Omental fat pad (tissue), 4 donors: ENCODE measurements at places on chromosomes 5 and 9. TPM values are rescaled to one million over a fixed set of nuclear protein-coding genes. Genes with fewer than 3 reads are reported as not detected.

TCF7 gene
- 3.7 TPM for total RNA-seq

SYK gene
- 26.0 TPM for total RNA-seq

SHB gene
- total RNA-seq: 27.8 TPM

DOCK8 gene
- total RNA-seq: 28.4 TPM

LURAP1L gene
- 7.6 TPM for total RNA-seq

GARIN3 gene
- not detected for total RNA-seq

C5orf58 gene
- total RNA-seq: not detected

AFF4 gene
- 59.6 TPM for total RNA-seq

RNF183 gene
- not detected for total RNA-seq

SH2D3C gene
- total RNA-seq: 7.1 TPM

C9orf78 gene
- total RNA-seq: 44.1 TPM

S100Z gene
- not detected for total RNA-seq

- DNase-seq: no peak
Observed at GRCh38 chr9:73753171-73753570, 601.5 kb downstream of the ANXA1 start.

DNA sequence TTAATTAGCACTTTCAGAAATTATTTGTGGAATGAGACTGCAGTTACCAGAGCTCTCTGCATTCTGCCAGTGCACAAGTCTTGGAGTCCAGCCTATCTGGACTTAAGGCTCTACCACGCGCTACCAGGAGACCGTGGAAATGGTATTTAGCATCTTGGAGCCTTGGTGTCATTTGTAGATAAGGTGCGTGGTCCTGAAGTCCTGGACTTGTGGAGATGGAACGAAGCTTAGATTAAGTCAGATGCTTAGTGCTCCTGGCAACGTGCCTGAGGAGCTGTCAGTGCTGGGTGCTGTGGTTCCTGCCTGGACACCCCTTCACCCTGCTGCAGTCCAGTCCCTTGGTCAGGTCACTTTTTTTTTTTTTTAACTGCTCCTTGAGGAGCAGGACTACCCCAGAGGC, 59.7 kb downstream of the RCL1 start:
- DNase-seq: no peak

GRCh38 chr9:114930056-114930812, at the start of gene TNFSF8:
Gene TNFSF8, minus strand, starts transcription at chr9:114930591. Its CDS starts 288 bp downstream, at chr9:114930303.
- DNase-seq: no peak

DNA sequence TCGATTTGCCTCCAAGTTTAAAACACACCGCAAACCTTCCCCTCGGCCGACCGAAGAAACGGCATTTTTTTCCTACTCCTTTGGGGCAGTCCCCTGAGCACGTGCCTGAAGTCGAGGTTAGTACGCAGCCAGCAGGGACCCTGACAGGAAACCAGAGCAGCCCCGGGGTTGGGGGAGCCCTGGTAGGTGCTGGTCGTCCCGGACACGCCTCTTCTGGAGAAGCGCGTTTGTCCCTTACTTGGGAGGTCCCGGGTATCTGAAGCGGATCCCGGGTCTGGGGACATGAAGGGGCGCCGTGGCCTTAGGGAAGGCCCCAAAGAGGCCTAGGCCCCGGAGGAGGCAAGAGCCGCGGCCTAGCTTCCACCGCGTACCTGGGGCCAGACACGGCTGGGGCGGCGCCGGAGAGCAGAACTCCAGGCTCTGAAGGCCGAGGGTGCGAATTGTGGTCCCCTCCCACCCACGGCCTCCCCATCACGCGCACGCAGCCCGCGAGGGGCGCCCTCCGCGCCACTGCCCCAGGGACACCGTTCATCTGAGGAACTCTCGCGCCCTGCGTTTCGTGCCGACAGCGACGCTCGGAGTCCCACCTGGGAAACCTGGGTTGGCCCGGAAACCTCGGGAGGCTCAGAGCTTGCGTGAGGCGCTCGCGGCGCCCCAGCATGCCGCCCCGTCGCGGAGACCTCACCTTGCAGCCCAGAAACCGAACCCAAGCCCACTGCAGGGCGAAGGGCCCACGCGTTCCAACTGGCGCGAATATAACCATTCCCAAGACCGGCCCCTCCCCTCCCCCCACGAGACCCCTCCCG, 10.4 kb downstream of the OTP start:
- no peak for DNase-seq

DNA sequence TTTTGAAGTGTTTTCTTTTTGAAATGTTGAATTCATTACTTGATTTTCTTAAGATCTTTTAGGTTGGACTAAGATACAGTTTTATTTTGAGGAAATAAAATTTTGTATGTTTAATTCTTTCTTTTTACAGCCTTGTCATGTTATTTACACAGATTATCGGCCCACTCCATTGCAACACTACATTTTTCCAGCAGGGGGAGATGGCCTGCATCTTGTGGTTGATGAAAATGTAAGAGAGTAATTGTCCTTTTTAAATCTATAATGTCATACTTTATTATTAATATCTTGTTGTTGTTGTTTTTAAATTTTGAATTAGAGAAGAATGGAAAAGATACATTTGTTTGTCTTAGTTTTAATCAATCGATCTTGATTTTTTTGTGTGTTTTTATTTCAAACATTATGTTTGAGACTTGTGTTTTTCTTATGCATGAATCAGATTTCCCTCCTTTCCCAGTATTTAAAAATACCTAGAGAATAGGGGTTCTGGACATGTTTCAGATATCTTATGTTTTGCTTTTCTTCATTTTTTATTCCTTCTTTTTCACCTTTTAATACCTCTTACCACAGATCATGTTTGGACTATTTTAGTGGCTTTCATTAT, 36.7 kb downstream of the MTREX start:
- DNase-seq: peak; percentile 76

GRCh38 chr9:133960568-133961129, 31.5 kb downstream of the VAV2 start:
- DNase-seq: no peak

- DNase-seq: no peak
Observed at GRCh38 chr5:88659529-88660263, 223.3 kb downstream of the MEF2C start.

- no peak for DNase-seq
Observed at GRCh38 chr5:54295651-54296276, 14.6 kb downstream of the ARL15 start.

DNA sequence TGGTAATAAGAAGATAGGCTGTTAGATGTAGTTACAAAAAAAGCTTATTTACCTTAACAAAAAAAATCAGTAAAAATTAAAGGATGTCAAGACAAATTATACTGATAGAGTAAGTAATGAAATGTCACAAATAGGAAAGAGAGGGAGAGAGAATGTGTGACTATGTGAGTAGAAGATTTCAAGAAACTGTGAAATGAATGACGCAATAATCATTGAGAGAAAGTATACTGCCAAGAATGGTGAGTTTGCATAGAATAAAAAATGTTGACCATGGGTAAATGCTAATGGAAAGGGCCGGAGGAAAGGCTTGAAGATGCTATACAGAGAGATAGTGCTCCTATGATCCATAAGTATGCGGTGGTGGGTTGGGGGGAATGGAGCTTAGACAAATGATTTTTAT, 100.7 kb downstream of the PTPRD start:
- no peak for DNase-seq

GRCh38 chr5:58019614-58020013, 440.3 kb downstream of the PLK2 start:
- no peak for DNase-seq

- DNase-seq: no peak
Observed at GRCh38 chr9:108271646-108272348, 584.0 kb downstream of the ACTL7B start.

DNA sequence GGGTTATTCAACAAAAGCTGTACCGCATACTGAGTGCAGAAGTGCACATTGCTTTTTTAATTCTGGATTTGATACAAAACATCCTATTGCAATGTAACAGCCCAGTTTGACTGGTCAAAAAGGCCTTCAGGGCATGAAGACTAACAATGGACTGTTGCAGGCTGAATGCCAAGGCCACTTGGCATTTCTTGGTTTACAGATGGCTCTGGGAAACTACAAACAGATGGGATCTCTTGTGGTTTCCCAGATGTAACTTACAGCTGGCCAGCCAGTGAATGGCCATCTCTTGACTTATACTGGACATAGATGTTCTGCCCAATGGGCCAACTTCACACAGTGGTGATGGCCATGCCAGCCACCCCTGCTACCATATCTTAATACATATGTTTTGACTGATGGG, 36.8 kb downstream of the UGT3A2 start:
- DNase-seq: no peak

DNA sequence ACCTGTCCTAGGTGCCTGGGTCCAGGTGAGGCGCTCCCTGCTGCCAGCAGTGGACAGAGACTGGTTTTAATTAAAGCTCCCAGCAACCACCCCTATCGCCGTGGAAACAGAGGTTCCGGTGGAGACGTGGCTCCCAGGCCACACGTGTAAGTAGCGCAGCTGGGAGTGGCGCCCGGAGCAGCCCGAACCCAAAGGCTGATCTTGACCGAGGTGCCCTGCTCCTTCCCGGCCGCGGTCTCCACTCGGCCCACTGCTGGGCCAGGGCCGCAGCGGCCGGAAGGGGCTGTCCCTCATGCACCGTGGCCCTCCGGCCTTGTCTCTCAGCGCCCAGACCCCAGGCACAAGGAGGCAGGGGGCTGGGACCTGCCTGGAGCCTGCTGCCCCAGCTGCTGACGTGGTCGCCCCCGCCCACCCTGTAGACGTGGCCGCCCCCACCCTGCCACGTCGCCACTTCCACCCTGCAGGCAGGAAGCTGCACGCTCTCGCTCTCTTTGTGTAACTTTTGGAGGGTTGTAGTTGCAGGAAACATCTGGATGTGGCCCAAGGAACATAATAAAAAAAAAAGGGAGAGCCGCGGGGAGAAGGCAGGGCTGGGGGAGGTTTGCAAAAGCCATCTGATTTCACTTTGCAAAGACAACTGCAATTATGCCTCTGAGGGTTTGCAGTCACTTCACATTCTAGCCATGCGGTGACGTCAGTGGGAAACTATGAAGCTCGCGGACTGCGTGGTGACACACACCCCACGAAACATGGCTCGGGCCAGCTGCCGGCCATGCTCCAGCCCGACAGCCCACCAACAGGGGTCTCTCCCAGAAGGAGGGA, 129.9 kb downstream of the RXRA start:
- peak; percentile 70 for DNase-seq

DNA sequence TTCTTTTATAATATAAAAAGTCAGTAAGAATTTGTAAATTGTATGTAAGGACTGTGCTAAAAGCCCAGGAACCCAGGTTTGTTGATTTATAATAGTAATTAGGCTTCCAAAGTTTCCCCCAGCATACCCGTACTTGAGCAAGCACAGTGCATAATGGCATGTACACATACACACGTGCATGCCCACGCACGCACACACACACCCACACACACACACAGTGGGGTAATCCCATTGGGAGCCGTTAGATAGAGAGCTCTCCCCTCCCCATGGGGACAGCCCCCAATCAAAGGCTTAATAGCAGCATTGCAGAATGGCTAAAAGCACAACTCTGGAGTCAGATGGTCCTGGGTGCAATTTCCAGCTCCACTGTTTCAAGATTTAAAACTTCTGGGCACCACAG, 319.7 kb upstream of the RFX3 start:
- DNase-seq: no peak

GRCh38 chr5:157253547-157253946, 12.4 kb upstream of the CYFIP2 start:
- no peak for DNase-seq

- DNase-seq: no peak
Observed at GRCh38 chr9:36847781-36848673, 186.0 kb downstream of the PAX5 start.

DNA sequence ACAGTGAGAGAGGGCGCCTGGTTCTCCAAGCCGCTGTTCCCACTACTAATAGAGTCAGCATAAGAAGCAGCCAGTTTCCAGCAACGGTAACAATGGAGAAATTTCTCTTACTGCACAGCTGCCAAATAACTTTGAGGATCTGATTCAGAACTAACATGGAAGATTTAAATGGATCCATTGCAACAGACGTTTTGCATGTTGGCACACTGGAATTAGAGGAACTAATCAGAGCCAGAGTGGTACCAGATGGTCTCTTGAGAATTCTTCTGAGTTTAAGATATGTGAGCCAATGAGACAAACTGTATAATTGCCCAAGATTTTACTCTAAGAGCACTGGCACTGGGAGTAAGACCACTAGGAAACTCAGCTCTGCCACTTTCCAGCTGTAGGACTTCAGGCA, 186.5 kb downstream of the EFNA5 start:
- no peak for DNase-seq

DNA sequence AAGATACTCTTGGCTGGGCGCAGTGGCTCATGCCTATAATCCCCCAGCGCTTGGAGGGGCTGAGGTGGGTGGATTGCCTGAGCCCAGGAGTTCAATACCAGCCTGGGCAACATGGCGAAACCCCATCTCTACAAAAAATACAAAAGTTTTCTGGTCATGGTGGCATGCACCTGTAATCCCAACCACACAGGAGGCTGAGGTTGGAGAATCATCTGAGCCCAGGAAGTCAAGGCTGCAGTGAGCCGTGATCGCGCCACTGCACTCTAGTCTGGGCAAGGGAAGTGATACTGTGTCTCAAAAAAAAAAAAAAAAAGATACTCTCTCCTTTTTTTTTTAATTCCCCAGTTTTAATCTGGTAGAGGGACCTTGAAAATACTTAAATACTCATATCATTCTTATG, 15.0 kb downstream of the ANKRD33B start:
- DNase-seq: no peak

DNA sequence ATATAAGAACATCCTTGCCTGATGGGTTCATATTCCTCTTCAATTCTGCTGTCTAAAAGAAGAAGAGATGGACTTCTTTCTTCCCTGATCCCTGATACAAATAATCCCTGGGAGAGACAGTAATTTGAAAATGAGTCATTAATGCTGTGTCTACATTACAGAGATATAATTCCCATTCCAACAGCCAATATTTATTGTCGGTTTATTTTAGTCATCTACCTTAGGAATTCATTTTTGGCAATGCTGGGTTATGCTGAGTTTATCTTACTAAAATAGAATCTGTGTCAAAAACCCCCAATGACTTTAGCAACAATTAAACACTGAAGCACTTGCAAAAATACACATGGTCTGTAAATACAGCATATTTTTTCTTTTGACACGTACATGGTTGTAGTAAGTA, 23.9 kb downstream of the ZNF474 start:
- no peak for DNase-seq

- DNase-seq: no peak
Observed at GRCh38 chr5:139457653-139458306, 4.8 kb downstream of the ECSCR start.

DNA sequence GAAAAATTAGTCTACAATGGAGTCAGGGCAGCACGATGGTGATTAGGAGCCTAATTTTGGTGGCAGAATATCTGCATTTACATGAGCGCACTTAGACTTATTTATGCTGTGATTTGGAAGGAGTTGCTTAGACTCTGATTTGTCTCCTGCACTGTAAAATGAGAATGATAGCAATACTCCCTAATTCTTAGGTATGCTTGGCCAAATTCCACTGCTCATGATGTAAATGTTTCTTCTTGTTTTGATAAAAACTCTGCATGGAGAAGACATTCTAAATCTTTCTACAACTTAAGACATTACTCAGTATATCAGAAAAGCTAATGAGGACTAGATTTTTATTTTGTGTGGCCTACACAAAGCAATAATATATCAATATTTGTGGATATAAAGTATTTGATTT, 205.4 kb downstream of the CDH18 start:
- no peak for DNase-seq

- DNase-seq: no peak
Observed at GRCh38 chr9:130780415-130780814, 54.6 kb upstream of the ABL1 start.

GRCh38 chr5:88685591-88686541, 197.1 kb downstream of the MEF2C start:
- DNase-seq: no peak
